Renal pelvis (tissue), 12 donors: ENCODE measurements at places on chromosomes 7 and 10. TPM values are rescaled to one million over a fixed set of nuclear protein-coding genes. Genes with fewer than 3 reads are reported as not detected.

DNA sequence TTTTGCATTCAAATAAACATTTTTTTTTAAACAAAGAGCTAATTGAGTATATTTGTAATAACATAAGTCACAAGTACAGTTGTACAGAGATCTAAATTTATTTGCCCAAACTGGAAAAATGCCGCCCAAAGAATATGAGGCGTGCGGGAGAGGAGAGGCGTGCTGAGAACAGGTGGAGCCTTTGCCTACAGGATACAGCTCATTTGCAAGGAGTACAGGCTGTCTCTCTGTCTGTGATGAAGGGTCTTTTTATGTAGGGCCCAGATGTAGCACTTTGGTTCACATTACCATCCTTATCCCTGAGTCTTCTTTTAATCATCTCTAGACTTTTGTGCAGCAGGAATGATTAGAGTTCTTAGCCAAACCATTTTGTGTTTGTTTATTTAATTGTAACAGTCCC lies 58.2 kb downstream of the POU6F2 start:
- DNase-seq: no peak

DNA sequence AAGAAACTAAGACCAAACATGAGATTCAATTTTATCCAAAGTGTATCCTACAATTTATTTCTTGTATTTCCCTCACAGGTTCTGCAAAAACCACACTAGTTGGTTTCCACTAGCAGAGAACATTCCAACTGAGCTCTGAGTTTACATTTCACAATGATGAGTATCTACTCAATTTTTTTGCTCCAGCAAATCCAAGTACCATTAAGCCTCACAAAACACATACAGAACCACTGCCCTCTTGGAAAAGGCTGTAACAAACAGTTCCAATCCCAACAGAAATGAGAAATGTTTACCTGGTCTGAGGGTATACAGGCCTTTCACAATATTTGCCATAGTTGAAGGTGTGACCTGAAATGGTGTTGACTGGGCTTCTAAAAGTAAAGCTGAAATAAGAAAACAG lies 59.9 kb downstream of the CACUL1 start:
- no peak for DNase-seq

DNA sequence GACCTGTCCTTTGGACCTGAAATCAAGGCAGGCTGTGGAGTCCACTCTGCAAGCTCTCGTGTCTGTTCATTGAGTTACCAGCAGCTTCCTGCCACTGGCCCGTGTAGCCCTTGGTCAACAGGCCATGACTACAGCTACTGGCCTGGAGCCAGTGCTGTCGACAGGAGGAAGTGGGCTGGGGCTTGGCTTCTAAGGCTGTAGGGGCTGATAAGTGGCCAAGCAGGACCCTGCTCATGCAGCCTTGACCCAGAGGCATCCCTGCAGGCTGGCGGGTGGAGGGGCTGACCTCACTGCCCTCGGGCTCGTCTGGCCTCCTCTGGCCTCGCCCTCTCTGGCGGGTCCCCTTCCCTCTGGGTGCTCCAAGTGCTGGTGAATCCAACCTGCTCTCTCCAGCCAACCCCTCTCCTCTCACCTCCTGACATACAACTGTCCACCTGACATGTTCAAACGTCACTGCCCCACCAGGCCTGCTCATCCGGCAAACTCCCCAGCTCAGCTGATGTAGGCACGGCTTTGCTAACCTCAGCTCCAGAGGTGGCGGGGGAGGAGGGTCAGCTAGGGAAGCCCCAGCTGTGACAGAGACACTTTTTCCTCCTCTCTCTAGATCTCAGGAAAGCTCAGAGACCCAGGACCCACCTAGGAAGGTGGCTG lies 188.6 kb upstream of the LYZL2 start:
- DNase-seq: no peak

DNA sequence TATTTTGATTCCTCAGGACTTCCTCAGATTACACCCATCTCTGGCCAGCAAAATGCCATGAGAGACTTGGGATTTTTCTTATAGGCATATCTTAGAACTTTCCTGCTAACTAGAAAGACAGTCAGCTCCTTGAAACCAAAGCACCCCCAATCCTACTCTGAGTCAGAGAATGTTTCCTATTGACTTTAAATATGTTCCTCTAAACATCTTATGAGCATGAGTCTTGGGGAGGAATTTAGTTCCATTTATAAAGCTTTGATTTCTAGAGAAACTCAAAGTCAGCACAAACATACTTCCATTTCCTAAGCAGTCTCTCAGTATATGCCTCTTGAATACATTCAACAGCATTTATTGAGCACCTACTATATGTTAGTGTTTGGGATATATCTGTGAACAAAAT lies 128.5 kb downstream of the INHBA start:
- DNase-seq: no peak

GRCh38 chr7:106199024-106199423 lies 85.8 kb downstream of the NAMPT start:
- DNase-seq: no peak

Gene CNPY1
- not detected for polyA plus RNA-seq

Gene DRGX
- polyA plus RNA-seq: not detected

Gene FLNC
- polyA plus RNA-seq: 18.6 TPM

Gene FZD1
- polyA plus RNA-seq: 52.6 TPM
